Glutamatergic neuron (in vitro differentiated cells): ENCODE measurements at places on chromosomes 7 and 10. TPM values are rescaled to one million over a fixed set of nuclear protein-coding genes. Genes with fewer than 3 reads are reported as not detected.

PSD gene
- 88.5 TPM for total RNA-seq

LRRC61 gene
- 10.2 TPM for total RNA-seq

ZNF804B gene
- total RNA-seq = 0.10 TPM

CACNB2 gene
- total RNA-seq = 3.2 TPM

PODXL gene
- 12.3 TPM for total RNA-seq

CDC14C gene
- total RNA-seq = not detected

GNGT1 gene
- total RNA-seq = not detected

NUTM2A gene
- 1.3 TPM for total RNA-seq
